ENCODE measurements at places on chromosomes 5 and 9.

DNA sequence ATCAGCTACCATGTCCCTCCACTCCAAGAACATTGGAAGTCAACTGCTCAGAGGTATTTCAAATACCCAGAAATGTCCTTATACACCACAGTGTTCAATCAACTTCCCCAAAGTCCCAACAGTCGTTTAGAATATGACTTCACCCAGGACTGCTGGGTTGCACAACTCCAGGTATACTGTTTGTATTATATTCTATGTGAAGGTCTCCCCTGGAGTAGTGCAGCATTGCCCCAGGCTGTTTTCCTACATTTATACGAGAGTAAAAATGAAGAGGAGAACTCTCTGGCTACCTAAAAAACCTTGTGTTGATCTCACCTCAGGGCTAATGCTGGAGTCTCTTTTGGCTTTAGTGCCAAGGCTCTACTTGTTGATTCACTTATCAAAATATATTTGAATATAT is 183.6 kb upstream of the MAP3K1 start:
- DNase-seq, result no peak

DNA sequence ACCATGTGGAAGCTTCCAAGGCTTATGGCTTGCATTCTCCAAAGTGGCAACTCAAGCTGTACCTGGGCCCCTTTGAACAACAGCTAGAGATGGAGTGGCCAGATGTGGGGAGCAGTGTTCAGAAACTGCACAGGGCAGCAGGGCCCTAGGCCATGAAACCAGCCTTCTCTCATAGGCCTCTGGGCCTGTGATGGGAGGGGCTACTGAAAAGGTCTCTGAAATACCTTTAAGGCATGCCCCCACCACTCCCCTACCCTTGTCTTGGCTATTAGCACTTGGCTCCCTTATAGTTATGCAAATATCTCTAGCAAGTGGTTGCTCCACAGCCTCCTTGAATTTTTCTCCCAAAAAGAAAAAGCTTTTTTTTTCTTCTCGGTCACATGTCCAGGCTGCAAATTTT is 1014.6 kb downstream of the DTWD2 start:
- no peak for DNase-seq

DNA sequence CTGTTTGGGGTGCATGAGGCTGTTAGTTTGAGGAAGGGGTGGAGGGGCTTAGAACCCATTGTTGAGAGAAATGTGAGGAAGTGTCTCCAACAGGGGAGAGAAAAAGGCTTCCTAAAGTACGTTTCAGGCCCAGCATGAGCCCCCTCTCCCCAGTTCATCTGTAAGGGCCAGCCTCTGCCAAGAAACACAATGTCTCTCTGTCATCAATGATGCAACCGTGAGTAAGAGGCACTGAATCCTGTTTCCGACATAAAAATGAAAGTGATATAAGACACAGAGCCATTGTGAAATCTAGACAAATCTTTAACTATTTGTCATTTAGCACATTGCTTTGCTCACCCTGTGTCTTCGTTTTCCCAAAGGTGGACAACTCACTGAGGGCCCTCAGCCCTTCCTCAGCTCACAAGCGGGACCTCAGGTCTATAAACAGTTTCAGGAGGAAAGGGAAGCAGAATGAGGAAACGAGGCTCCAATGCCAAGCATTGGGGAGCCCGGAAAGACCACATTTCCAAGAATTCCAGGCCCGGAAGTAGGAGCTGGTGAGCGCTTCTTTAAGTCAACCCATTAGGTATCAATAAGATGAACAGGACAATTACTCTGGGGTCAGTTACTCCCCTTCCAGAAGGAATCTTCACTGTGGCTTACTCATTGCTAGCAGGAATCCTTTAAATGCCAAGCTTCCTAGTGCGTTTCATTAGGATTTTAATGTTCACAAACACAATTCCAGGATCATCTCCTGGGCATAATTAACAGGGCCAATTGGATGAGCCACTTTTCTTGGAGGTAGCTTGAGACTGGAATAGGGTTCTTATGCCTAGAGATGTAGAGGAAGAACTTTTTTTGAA is 59.0 kb upstream of the KLF4 start:
- DNase-seq, result peak; percentile 97

DNA sequence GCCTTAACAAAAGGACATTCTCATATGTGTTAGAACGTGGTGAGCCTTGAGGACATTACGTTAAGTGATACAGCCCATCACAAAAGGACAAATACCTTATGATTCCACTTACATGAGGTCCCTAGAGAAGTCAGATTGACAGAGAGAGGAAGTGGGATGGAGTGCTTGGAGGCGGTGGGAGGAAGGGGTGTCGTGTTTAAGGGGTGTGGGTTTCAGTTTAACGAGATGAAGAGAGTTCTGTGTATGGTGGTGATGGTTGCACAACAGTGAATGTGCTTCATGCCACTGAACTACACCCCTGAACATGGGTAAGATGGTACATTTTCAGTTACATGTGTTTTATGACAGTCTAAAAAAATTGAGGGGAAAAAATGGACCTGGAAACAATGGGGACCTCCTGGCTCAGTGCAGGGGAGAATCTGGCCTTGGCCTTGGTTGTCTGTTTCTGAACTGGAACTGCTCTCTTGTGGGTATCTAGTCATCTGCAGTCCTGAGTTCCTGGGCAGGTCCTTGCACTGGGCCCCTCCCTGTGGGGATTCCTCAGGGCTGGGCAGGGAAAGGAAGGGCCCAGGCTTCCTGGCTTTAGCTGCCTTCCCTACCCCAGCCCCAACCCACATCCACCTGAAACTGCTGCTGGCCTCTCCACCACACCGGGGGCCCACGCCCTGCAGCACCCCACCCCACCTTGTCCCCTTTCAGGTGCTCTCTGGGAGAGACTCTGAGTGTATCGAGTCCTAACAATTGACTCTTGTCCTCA is 17.8 kb downstream of the LRRC8A start:
- no peak for DNase-seq

DNA sequence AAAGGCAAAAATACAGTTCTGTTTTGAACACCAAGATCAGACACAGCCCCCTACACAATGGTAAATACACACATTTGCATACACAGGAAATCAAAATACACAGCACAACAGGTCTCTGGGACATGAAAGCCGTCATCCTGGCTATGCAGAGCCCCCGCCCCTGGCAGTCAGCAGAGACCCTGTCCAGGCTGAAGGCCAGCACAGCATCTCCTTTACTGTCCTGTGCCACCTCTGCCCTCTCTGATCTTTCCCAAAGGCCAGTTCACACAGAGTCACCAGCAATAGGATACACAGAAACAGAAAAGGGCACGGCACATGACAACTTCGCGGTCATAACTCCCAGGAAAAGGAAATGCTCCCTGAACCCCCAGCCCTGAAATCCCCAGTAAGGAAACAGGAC is 34.2 kb upstream of the SMU1 start:
- no peak for DNase-seq
